ENCODE measurements at places on chromosomes 16 and 17.

DNA sequence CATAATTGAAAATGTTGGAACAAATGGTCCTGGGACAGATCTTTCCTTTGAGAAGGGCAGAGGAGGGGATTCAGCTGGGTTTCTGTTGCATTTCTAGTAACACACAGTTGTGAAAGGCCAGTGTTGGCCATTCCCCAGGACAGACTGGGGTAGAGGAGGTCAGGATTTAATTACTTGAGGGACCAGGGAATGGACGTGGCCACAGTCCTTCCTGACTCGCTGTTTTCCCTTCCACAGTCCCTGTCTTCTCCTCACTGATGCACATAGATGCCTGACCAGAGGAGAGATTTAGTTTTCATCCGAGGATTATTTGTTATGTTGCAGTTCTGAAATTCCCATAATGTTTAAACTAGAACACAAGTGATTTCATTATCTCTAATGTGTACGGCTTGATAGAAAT, 25.2 kb upstream of the HEATR6 start:
- DNase-seq, result no peak

DNA sequence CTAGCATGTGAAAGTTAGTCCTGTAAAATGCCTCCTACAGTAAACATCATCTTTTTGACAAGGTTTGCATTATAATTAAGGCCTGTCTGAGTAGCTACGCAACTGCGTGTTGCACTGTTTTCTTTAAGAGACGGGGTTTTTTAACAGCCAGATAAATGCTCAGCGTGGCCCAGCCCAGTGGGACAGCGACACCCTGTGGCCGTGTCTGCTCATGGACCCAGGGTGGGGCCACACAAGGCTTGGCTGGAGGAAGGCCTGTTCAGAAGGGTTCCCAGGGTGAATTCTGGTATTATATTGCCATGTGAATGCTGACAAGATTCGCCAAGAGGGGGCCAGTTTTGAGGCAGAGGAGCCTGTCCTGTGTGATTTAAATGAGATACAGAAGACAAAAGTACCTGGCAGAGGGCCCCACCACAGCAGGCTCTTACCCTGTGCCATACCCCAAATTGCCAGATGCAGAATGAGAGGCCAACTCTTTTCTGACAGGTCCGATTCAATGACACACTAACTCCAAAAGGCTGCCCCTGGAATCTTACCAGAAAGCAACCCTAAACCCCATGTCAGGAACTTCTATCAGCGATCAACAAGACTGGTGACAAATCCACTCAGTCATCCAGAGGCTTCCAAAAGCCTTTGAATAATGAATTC, 65.9 kb upstream of the IRX6 start:
- no peak for DNase-seq

DNA sequence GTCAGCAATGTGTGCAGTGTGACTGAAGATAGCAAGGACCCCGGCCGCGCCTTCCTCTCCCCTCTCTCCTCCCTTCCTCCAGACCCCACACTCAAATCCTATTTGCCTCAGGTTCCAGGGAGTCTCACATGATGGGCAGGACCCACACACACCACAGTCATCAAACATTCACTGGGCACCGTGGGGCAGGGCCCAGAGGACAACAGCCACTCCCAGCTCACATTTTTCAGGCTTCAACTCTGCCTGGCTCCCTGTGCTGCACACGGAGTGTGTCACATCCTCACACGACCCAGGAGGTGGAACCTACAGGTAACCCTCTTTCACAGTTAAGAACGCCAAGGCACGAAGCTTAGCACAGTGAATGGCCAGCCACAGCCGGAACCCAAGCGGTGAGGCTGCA, 30.5 kb downstream of the PEMT start:
- DNase-seq, result no peak

DNA sequence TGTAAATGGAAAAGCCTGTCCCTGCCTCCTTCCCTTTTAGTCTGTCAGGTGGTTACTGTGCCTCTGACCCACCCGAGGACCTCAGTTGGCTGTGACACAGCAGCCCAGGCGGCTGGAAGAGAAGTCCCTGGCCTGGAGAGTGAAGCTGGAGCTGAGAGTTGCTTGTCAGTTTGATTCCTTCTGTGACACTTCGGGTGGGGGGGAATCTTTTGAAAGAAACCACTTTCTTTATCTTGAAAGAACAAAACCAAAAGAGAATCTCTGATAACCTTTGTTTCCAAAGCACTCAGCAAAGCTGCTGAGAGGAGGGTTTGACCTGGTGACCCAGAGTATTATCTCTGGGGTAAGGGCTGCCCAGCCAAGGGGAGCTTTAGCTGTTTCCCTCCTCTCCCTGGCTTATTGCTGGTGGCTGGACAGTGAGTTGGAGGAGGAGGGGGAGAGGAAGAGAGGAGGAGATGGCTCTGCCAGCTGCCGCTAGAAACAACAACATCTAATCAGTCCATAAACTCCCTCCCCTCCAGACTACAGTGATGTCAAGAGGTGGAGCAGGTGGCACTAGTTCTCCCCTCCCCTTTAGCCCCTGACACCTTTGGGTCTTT, 34.0 kb downstream of the YPEL2 start:
- DNase-seq, result no peak

DNA sequence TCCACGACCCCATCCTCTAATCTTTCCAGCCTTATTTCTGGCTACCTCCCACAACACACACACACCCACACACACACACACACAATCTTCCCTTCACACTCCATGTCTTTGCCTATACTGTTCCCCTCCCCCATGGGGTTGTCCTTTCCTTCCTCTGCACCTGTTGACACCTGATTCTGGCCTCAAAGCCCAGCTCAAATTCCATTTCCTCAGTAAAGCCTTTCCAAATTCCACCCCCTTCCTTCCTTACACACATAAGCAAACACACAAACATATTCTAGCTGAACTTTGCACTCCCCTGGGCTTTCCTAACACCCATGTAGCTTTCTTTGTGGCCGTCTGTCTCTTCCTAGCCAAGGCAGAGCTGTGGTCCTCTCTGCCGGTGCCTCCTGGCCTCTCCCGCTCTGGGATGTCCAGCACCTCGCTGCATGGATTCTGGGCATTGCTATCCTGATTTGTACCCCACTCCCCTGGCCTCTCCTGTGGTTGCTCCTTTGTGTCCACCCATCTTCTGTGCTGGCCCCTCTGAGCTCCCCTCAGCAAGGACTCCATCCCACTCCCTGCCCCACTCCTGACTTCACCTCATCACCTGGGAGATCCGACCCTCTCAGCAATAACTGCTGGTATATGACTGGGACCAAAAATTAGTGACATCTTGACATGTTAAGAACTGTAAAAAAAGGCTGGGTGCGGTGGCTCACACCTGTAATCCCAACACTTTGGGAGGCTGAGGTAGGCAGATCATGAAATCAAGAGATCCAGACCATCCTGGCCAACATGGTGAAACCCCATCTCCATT, 8.4 kb upstream of the SRCIN1 start:
- no peak for DNase-seq

GRCh38 chr17:69769050-69769449, 306.0 kb upstream of the KCNJ16 start:
- no peak for DNase-seq

GRCh38 chr17:80771612-80772005, 220.0 kb upstream of the CHMP6 start:
- DNase-seq, result no peak

- DNase-seq, result no peak
Observed at GRCh38 chr17:48734333-48735061, 5.9 kb upstream of the HOXB13 start.

DNA sequence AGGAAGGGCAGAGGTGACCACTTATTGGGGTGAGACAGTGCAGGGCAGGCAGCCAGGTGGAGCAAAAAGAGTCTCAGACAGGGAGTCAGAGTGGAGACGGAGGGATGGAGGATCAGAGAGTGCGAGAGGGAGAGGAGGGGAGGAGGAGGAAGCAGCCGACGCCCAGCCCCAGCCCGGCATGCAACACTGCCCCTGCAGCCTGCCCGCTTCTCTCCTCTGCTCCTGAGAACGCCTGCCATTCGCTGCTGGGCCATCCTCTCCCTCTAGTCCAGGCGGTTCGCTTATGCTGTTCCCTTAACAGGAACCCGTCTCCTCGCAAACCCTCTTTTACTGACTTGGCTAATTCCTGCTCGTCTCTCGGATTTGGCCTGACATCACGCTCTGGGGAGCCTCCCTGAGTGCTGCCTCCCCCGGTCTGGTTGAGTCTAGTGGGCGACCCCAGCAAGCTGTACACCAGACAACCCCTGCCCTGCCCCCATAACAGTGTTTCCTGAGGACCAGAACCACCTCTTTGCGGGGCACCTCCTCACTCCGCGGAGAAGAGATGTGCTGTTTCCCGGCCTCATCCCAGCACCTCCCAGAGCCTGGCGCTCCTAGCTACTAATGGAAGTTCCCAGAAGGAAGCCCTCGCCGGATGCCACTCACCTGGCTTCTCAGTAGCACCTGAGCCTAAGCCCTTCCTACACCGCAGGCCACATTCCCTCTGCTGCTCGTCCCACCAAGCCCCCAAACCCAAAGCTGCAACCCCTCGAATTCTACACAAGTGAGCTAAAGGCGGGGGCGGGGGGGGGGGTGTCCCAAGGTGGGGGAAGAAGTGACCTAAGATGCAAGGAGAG, 61.2 kb upstream of the CCL1 start:
- DNase-seq, result no peak

All from brain pericyte (primary cell).